NCI-H226 (cell line): ENCODE measurements at places on chromosomes 2 and 18.

- DNase-seq = no peak
Measured at GRCh38 chr2:239596253-239596652, 195.4 kb upstream of the HDAC4 start.

GRCh38 chr2:25340181-25340921 is 1.4 kb downstream of the DNMT3A start:
- DNase-seq = no peak

GRCh38 chr2:161946489-161947107 is 127.4 kb downstream of the DPP4 start:
- DNase-seq = no peak

- no peak for DNase-seq
Measured at GRCh38 chr18:12885500-12885899, 1.5 kb upstream of the PTPN2 start.
